ENCODE measurements at places on chromosomes 12 and 14.

- DNase-seq, result no peak
These were observed 601.4 kb downstream of the C12orf50 start for GRCh38 chr12:87427770-87428169.

GRCh38 chr12:47963340-47964040 lies at the start of gene TMEM106C:
TSS of gene TMEM106C (plus strand) at chr12:47963596. CDS start at chr12:47964237, 641 bp downstream.
- DNase-seq, result peak; percentile 94

GRCh38 chr12:108457006-108457733 lies 57.9 kb upstream of the FICD start:
- peak; percentile 27 for DNase-seq

- no peak for DNase-seq
These were observed 61.7 kb upstream of the PTHLH start for GRCh38 chr12:28034271-28034670.

DNA sequence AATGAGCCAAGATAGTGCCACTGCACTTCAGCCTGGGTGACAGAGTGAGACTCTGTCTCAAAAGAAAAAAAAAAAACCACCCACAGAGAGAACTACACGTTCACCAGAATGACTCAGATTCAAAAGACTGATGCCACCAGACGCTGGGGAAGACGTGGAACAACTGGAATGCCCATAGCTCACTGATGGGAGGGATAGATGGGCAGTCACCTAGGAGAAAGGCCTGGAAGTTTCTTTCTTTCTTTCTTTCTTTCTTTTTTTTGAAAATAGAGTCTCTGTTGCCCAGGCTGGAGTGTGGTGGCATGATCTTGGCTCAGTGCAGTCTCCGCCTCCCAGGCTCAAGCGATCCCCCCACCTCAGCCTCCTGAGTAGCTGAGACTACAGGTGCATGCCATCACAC lies 10.0 kb upstream of the KLC1 start:
- DNase-seq, result no peak

- no peak for DNase-seq
These were observed 2.2 kb downstream of the DHRS1 start for GRCh38 chr14:24297190-24297964.

DNA sequence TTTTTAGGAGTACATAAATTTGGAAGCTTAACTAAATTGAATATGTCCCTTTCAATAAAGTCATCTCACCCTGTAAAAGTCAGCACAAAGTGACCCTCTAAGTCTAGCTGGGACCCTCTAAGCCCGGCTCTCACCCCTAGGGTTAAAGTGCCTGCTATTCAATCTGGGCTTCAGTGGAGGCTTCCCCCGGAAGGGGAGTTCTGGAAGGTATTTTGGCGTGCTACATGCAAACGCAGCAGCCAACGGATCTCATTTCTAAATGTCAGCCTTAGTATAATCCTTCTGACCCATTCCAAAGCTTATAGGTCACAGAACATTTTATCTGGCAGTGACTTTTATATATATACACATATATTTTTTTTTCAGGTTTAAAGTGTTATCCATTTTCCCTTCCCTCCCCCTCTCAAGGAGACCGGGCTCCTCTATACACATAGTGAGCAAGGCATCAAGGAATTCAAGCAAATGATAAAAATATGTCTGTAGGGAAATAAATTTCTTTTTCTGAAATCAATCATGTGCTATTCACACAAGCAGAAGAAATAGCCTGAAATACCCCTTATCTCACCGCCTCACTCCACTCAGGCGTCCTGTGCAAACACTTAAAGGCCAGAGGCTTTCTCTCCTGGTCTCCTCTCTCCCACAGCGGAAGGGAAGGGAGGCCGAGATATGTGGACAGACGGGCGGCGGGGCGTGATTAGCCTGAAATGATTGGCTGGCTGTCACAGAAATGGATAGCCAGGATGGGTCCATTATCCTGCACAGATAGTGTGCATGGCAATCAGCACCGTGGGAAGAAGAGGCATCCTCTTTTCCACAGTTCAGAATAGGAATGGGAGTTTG lies 301.7 kb downstream of the GALC start:
- no peak for DNase-seq

GRCh38 chr14:69424149-69424923 lies 25.8 kb downstream of the SLC39A9 start:
- no peak for DNase-seq

DNA sequence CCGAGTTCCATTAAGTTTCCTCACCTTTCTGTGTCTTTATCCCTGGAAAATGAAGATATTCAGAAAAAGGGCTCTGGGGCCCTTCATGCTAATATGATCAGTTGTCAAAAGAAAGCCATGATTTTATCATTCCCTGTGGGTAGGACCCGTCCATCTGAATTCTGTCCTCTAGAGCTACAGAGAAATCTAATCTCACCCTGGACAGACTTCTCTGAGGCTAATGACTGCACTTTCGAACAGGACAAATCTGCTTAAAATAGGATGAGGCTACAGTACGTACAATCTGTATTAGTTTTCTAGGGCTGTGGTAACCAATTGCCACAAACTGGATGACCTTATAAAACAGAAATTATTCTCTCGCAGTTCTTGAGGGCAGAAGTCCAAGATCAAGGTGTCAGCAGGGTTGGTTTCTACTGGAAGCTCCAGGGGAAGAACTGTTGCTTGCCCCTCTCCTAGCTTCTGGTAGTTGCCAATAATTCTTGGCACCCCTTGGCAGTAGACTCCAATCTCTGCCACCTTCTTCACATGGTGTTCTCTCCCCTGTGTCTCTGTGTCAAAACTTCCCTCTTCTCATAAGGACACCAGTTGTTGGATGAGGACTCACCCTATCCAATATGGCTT lies 1.3 kb downstream of the AK7 start:
- DNase-seq, result no peak

GRCh38 chr12:96136161-96136560 lies 58.0 kb upstream of the ELK3 start:
- DNase-seq, result no peak

DNA sequence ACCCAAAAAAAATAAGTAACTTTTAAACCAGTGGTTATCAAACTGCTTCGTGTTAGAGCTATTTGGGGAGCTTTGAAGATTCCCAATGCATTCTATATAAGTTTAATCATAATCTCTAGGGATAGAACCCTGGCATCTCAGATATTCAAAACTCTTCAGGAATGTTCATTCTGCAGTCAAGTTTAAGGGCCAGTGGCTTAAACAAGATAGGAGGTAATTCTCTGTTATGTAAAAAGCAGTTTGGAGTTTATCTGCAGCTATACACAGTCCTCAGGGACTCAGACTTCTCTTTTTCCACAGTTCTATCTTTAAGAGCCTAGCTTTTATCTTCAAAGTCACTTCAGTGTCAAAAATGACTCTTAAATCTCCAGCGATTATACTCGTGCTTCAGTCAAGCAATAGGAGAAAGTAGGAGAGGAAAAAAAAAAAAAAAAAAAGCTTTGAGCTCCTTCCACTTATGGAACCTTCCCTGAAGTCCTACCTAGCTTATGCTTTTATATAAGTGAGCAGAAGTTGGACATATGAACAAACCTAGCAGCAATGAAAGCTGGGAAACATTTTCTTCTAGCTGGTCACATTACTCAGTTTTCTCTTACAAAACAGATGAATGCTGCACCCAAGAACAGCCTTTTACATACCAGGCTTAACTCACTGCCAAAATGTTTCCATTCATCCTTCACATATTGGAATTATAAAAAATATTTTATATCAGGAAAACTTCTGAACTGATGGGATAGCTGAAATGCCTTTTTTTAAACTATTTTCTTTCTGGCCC lies 302.8 kb downstream of the FSCB start:
- no peak for DNase-seq

GRCh38 chr12:94039914-94040313 lies 108.5 kb upstream of the PLXNC1 start:
- no peak for DNase-seq

DNA sequence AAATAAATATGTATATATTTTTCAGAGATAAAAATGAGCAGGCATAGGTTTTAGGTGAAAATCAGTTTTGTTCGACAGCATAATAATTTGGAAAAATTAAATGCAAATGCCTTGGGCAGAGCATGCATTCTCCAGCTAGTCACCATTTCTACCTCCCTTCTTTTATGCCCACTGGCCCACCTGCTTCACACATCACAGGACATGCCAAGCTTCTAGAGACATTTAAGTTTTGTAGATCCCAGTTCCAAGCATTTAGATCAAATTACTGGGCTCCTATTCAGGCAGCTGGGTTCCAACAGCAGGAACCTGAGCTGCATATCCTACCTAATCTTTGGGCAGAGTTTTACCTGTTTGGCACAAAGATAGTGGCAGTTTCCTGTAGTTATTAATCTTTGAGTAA lies 67.6 kb upstream of the SLC38A4 start:
- DNase-seq, result no peak

DNA sequence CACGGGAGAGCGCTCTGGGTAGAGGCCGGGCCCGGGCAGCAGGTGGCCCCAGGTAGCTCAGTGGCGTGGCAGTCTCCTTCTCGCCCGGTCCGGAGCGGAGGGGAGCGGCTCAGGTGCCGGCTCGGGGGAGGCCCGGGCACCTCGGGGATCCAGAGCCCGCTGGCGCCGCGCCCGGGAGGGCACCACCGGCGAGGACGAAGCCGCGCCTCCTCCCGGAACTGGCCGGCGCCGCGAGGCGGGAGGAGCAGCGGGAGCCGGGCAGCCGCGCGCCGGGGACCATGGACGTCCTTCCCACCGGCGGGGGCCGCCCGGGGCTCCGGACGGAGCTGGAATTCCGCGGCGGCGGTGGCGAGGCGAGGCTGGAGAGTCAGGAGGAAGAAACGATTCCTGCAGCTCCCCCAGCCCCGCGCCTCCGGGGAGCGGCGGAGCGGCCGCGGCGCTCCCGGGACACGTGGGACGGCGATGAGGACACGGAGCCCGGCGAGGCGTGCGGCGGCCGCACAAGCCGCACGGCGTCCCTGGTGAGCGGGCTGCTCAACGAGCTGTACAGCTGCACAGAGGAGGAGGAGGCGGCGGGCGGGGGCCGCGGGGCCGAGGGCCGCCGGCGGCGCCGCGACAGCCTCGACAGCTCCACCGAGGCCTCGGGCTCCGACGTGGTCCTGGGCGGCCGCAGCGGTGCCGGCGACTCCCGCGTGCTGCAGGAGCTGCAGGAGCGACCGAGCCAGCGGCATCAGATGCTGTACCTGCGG lies 21.5 kb upstream of the GNS start:
- DNase-seq, result peak; percentile 85

DNA sequence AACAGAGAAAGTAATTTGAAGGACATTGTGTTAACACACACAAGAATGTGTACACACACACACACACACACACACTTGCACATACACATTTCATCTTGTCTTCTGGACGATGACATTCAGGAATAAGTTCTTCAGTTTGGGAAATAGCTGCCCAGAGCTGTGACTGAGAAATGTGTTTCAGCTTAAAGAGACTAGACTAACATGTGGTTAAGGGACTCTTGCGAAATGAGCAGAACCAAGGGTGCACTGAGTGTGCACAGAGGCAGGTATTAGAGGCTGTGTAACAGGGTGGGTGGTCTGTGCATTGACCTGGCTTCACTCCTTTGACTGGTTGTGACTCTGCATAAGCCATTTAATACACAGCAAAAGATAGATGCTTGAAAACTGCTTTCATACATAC lies 29.4 kb upstream of the KCNA5 start:
- no peak for DNase-seq

GRCh38 chr12:25681580-25681979 lies 128.5 kb upstream of the LMNTD1 start:
- DNase-seq, result no peak

GRCh38 chr12:94165138-94165537 lies 16.8 kb downstream of the PLXNC1 start:
- DNase-seq, result no peak

GRCh38 chr12:41108032-41108431 lies 80.1 kb upstream of the PDZRN4 start:
- peak; percentile 4 for DNase-seq

- no peak for DNase-seq
These were observed 4.0 kb downstream of the FAM222A start for GRCh38 chr12:109717390-109718357.

DNA sequence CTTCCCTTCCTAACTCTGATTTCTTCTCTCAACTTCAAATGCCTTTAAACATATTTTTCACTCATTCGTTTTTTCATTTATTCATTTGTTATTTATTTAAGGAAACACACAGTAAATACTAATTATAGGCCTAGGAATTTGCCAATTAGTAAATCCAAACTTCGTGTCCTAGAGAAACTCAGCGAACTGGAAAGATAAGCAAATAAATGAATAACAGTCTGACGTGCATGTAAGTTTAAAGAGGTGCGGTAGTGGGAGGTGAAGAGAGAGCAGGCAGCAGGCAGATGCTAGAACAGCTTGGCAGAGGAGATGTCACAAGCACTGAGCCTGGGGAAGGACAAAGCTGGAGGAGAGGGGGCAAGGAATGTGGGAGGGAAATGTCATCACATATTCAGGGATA lies 228.2 kb downstream of the DPY19L2 start:
- DNase-seq, result peak; percentile 13

- peak; percentile 65 for DNase-seq
These were observed 9.4 kb downstream of the AHNAK2 start for GRCh38 chr14:104968541-104969401.

- DNase-seq, result peak; percentile 82
These were observed at the start of gene PLEKHA5 for GRCh38 chr12:19129486-19130223. TSS of gene PLEKHA5 (plus strand) at chr12:19129733. CDS start at chr12:19129800, 67 bp downstream.

- DNase-seq, result no peak
These were observed 182.4 kb downstream of the EGLN3 start for GRCh38 chr14:33768458-33768830.

DNA sequence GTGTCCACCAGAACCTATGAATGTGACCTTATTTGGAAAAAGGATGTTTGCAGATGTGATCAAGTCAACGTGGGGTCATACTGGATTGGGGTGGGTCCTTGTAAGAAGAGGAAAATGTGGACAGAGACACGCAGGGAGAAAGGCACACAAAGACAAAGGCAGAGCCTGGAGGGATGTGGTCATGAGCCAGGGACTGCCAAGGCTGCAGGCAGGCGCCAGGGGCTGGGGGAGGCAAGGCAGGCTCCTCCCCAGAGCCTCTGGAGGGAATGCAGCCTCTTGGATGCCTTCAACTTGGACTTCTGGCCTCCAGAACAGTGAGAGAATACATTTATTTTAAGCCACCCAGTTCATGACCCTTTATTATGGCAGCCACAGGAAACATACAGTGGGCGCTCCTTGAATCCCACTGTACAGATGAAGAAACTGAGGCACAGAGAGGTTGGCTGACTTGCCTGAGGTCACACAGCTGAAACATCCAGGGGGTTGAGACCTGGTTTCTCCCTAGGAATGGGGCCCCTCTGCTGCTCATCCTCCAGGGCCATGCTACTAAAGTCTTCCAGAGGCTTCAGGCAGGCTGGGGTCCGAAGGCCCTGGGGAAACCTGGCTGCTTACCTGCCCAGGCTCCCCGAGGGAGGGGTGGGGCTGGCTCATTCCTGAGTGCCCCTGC lies 99.7 kb downstream of the RFLNA start:
- no peak for DNase-seq
